Left renal cortex interstitium (tissue), 4 donors: ENCODE measurements at places on chromosomes 6 and 20. TPM values are rescaled to one million over a fixed set of nuclear protein-coding genes. Genes with fewer than 3 reads are reported as not detected.

GRCh38 chr6:73329201-73329600 is 24.9 kb downstream of the DPPA5 start:
- no peak for DNase-seq

- DNase-seq, result no peak
These were observed 17.1 kb downstream of the GSTA2 start for GRCh38 chr6:52746213-52746612.

DNA sequence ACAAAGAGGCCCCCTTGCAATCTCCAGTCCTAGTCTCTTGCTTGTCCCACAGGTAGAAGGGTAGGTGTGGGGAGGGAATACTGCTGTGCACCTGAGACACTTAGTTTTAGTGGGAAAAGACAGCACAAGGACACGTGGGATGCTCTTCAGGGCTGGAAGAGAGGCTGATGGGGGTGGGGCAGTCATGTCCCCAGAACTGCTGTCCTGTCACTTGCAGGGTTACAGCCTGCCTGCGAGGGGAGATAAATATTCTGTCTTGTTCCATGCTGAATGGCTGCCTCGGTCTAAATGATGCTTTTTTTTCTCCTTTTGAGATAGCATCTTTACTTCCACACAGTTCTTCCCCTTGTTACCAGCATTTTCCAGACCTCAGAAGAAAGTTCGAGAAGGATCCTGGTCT is 106.2 kb downstream of the SLC24A3 start:
- no peak for DNase-seq

GRCh38 chr20:59686404-59687346 is 82.3 kb downstream of the PHACTR3 start:
- DNase-seq, result no peak

DNA sequence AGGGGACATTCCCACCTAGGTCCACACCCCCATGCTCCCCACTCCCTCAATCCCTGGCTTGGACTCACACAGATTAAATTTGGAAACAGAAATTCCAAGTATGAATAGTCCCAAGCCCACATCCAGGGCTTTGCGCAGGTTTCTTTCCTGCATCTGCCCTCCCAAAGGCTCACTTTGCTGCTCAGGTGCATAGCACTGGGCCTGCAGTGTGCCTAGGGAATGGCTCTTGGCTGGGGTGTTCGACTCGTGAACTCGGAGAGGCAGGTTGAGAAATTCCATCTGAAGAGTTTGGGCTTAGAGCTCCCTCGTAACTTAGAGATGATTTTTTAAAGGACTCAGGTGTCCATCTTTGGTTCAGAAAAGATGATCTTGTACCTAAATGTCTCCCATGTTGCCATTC is 14.8 kb upstream of the SF3B5 start:
- DNase-seq, result no peak

GRCh38 chr6:51932956-51933355 is 154.5 kb downstream of the PKHD1 start:
- no peak for DNase-seq

DNA sequence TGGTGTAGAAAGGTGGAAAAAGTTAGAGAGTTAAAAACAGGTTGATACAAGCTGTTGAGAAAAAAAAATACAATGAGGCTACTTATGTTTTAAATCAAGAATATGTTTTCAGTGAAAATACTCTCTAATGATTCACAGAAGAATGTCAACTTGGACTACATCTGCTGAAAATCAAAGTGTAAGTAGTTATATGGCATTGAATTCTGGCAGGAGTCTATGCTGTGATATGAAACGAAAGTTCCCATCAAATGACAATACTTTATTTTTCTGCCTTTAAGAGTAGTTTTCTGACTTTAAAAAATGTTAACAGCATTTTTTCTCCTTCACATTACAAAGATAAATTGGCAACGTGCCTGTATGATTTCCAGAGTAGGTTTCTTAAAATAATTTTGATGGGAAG is 158.3 kb downstream of the EYA4 start:
- no peak for DNase-seq

- no peak for DNase-seq
These were observed 26.2 kb downstream of the UTRN start for GRCh38 chr6:144311361-144311760.

DNA sequence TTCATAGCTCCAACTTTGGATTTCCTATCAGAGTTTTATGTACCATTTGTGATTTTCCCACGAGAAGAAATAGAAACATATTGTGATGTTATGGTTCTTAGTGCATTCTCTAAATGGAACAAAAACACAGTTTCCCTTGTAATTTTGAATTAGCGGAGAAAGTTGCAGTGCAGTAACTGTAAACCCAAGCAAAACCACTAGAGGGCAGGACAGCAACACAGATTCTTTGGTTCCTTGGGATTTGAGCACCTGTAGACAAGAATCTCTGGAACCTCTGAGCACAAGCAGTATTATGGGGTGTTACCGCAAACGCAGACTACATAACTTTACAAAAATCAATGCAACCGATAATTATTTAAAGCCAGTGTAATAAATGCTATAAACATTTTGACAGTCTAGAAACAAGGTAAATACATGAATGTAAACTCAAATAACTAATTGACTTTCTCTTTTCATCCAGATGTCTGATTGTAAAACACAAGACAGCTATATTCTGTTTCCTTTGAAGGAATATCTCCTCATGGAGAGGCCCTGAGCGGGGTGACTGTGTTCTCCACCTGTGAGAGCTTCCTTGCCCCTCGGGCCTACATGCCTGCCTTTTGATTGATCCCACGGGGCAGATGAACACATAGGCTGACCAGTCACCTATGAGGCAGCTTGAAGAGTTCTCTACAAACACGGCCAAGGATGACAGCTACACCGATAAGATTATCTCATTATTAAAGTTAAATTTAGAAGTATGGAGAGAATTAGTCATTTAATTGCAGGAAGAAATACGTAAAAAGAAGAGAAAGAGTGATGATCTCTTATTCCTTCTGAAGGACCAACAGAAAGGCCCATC is 67.5 kb upstream of the COL21A1 start:
- no peak for DNase-seq

DNA sequence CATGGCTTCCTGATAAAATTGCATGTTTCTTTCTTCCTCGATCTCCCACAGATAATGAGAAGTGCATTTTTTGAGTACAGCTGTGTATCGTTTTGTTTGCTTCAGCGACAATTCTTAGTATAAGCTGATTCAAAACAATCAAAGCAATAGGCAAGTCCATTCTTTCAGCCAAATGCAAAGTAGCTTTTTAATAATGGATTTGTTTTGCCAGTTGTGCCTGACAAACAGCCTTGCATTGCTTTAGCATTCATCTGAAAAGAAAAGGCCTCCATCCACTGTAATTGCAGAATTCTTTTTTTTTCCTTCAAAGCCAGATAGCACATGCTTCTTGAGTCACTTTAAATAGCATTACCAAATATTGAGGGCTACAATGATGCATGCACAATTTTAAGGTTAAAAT is 32.0 kb downstream of the TTLL2 start:
- DNase-seq, result no peak

- DNase-seq, result no peak
These were observed 347.8 kb upstream of the FLRT3 start for GRCh38 chr20:14685183-14685582.

GRCh38 chr6:108654465-108655106 is 93.9 kb downstream of the FOXO3 start:
- DNase-seq, result no peak

DNA sequence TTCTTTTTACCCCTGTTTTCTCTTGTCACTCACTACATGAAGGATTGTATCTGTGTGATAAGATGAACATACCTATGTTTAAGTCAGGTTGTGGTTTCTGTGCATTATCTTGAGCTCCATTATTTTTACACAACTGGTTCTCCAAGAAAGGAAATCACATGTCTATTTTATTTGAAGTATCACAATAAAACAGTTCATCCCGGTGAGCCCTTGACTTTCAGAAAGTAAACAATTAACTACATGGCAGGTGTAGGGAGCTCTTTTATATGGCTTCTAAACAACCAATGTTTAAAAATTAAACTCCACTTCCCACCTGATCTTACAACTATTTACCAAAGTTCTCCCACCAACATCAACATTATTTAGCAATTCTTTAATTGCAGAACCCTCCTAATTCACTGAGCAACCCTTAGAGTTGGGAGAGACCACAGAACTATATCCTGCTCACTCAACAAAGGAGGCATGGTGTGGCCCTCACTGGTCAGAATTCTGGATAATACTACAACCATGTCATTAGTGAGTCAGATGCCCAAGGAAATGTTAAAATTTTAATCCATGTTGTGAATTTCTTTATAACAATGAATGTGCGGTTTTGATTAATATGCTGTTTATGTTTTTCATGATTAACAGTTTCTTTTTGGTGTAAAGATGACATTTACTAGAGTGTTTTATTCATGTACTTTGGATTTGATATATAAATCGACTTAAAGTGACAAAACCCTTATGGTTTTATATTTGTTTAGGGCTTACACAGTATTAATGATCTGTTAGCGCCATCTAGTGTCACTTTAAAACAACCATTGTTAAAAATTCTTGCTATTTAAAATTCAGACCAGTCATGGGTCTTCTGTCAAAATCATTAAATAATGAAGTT is 50.0 kb upstream of the SCGN start:
- no peak for DNase-seq

- no peak for DNase-seq
These were observed 78.4 kb downstream of the NDUFAF5 start for GRCh38 chr20:13863244-13863643.

DNA sequence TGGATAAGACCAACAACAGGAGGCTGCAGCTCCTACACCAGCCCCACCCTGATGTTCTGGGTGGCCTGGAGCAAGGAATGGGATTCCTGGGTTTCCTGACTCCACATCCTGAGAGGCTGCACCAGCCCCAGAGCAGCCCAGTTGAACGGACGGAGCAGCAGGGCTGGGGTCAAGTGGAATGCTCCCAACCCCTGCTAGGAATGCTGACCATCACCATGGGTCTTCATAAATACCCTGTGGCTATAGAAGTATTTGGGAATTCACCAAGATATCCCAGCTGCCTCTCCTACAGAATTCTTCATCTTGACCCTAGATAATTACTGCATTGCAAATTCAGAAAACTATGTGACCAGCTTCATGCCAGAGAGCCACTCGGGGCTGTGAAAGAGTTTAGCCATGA is 180.3 kb downstream of the THBS2 start:
- no peak for DNase-seq

DNA sequence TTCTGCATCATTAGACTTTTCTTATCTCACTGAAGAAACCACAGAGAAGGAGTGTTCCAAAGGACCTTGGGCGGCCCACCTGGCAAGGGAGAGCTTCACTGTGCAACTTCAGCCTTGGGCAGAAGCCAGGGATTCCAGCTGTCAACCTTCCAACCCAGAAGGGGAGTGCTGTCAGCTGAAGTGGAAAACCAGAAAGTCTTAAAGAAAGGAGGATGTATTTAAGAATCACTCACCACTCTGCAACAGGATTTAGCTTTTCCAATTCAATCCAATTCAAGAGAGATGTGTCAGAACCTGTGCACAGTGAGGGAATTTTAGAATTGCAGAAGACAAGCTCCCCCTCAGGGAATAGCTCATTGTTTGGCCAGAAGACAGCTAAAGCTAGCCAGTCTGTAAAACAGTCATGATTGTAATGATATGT is 553.7 kb downstream of the CD83 start:
- DNase-seq, result no peak

BTN1A1 gene
- polyA plus RNA-seq, result 0.22 TPM

RSPH9 gene
- polyA plus RNA-seq, result 1.4 TPM

IMPG1 gene
- polyA plus RNA-seq, result 1.3 TPM

PKHD1 gene
- 27.9 TPM for polyA plus RNA-seq

POLR1C gene
- 33.9 TPM for polyA plus RNA-seq

PLCB4 gene
- 14.8 TPM for polyA plus RNA-seq

BEND6 gene
- 6.3 TPM for polyA plus RNA-seq

TBXT gene
- not detected for polyA plus RNA-seq
